NCI-H748 treated with DMSO at 0.1 percent for 48 hours (cell line): ENCODE measurements at places on chromosomes 2 and 18.

DNA sequence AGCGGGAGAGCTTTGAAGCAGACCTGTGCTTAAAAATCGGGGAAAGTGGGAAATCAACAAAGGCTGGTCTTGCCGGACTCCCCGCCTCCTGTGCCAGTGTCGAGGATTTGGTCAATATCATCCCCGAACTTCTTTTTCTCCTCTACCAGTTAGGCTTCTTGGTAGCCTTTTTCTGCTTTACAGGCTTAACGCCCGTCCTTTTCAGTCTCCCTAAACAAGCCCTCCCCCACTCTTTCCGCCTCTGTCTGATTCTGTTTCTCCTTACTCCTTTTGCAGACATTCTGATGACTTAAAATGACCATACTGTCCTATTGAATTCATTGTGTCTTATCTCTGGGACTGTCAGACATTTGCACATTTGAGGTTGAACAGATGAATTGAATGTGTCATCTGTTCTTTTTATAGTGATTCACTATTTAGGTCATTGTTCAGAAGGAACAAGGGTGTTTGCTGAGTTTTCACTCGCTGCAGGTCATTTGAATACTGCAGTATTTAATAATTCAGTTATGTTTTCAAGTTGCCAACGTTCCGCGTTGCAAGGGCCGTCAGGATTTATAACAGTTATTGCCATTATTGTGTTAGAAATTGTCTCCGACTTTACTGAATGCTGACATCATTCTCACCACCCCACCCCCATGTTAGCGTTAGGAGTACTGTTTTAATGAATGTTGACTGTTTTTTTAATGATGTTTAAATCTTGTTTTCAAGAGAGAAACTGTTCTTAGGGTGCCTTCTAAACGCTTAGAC is 1.1 kb downstream of the ITGAV start:
- DNase-seq, result peak; percentile 68

- DNase-seq, result no peak
Measured at GRCh38 chr2:3751806-3752205, 48.4 kb downstream of the DCDC2C start.

DNA sequence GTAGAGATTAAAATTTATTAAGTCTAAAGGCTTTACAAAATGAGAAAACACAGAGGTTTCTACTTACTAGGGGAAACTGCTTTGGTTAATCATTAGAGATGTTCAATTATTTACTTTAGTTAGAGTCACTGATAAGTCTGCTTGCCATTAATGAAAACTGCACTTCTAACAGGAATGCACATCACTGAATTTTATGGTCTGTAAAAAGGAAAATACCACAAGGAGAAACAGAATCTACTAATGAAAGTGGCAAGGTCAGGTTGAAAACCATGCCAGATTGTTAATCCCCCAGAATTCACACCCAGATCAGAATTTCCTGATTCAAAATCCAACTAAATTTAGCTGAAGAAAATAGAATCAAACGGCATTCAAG is 90.5 kb upstream of the GRB14 start:
- no peak for DNase-seq

DNA sequence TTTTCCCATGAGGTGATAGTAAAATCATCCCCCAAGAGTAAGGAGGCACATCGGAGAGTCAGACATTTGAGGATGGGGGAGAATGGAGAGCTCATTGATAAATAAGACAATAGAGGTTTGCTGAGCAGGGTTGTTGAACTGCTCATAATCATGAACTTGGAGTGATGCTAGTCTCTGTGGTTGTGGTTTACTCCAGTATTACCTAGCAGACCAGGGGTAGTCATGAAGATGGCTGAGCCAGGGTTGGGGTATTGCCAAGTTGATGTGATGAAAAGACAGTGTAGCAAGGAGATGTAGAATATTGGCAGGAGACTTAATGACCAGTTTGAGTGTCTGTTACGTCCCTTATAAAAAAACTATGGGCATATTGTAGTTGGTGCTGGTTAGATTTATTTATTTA is 25.4 kb downstream of the CYBRD1 start:
- DNase-seq, result no peak

DNA sequence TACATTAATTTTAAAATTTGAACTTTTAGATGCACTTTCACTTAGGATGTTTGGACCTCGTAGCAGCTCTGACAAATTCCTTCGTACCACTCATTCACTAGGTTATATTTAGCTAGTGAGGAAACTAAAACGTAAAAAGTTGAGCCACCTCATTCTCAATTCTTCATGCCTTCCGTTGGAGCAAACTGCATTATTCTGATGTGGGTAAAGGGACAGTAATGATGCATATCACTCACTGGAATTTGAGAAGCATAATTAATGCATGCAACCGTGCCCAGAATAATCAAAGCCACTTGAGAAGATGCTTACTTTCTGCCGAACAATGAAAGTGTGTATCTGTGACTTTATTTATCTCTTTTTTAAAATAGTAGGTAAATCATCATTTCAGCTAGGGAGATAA is 2.2 kb downstream of the CNOT9 start:
- DNase-seq, result no peak

DNA sequence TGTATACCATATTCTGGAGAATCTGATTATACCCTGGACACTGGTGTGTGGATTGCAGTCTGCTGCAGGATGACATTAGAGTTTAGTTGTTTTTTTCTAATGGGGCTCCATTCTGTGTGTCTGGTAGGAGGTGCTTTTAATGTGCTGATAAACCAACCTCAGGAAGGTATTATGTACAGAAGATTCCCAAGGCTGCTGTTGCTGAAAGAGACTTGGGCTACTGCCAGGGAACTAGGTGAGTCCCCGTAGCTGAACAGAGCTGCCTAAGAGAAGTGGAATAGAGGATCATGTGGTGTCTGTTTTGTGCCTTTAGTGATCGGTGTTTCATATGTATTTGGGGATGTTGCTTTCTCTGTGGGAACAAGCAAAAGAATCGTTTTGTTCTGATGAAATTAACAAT is 16.5 kb downstream of the SPATA3 start:
- DNase-seq, result no peak

DNA sequence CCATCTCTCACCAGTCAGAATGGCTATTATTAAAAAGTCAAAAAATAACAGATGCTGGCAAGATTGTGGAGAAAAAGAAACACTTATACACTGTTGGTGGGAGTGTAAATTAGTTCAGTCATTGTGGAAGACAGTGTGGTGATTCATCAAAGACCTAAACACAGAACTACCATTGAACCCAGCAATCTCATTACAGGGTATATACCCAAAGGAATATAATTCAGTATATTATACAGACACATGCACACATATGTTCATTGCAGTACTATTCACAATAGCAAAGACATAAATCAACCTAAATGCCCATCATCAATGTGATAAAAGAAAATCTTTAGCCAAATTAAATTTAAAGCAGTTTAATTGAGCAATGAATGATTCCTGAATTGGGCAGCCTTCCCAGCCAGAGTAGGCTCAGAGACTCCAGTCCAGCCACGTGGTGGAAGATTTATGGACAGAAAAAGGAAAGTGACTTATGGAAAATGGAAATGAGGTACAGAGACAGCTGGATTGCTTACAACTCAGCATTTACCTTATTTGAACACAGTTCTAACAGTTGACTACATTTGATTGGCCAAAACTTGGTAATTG is 377.1 kb upstream of the SLC39A10 start:
- DNase-seq, result no peak

DNA sequence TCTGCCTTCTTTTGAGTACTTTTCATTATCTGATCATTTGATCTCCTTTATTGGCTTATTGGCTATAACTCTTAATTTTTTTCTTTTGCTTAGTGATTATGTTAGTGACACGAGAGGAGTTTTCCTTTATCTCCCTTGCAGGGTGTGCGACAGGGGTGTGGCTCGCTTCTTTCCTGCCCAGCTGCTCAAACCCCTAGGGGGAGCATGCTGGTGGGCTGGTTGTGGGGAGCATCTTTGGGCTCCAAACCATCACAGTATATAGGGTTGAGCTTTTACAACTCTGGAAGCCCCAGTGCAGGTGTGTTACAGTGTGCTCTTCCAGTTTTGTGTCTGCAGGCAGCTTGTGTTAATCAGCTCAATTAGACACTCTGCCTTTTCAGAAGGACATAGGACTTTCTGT is 357.0 kb upstream of the TMEFF2 start:
- no peak for DNase-seq

- DNase-seq, result no peak
Measured at GRCh38 chr2:219706823-219707281, 79.4 kb downstream of the SLC4A3 start.

GRCh38 chr2:58098254-58099095 is 51.9 kb downstream of the VRK2 start:
- no peak for DNase-seq

DNA sequence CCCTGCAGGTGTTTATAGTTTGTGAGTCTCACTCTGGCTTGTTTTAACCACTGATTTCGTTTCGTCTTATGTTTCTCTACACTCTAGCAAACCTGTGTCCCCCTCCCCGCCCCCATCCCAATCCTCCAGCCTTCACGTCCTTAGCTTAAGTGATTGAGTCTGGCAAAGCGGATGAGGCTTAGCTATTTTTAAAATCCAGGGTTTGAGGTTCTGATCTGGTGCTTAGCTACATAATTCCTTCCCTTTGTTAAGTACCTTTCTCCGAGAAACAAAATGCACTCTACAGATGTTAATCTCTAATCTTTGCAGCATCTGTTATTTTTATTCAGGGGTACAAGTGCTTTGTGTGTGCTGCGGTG is 7.8 kb downstream of the AGAP1 start:
- no peak for DNase-seq

GRCh38 chr2:25966531-25967270 is 15.6 kb downstream of the KIF3C start:
- DNase-seq, result no peak

GRCh38 chr18:40249390-40250080 is 1705.5 kb upstream of the PIK3C3 start:
- no peak for DNase-seq

- no peak for DNase-seq
Measured at GRCh38 chr18:6837904-6838303, 108.4 kb downstream of the ARHGAP28 start.

GRCh38 chr2:196995757-196996314 is 69.3 kb upstream of the PGAP1 start:
- no peak for DNase-seq

DNA sequence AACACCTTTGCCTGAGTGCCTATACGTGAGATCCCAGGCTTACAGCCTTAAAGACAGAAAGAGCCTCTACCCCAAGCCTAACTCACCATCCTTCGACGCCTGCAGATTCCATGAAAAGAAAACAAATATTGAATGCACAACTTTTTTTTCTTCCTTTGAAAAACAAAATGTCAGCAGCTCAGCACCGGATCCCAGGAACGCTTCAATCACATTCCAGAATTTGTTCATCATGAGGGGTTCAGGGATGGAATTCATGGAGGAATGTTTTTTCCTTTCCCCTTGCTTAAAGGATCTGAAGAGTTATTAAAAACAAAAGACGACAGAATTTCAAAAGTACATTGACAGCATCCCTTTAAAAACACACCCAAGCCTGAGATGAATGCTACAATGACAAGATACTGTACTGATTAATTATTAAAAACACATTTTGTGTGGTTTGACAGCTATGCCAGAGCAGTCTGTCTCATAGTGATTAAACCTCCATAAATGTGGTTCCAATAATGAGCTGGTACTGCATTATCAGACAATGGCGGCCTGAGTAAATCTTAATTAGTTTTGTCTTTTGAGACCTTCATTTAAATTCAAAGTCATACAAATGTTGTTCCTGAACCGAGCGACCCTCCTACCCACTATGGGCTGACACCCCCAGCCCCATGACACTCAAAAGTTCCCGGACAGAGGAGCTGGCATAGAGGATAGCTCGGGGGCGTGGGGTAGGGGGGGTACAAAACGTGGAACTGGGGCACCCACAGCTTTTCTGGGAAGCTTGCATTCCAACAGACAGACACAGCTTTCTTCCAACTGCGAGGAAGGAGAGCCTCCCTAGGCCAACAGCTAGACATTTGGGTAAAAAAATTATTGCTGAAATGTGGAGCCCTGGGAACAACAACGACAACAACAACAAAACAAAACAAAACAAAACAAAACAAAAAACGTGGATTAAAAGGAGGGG is 227.5 kb downstream of the TTC32 start:
- no peak for DNase-seq

- peak; percentile 21 for DNase-seq
Measured at GRCh38 chr2:32427672-32428610, 71.1 kb downstream of the BIRC6 start.

- no peak for DNase-seq
Measured at GRCh38 chr2:1698188-1698945, 45.9 kb downstream of the PXDN start.

- no peak for DNase-seq
Measured at GRCh38 chr18:34911661-34912384, 129.4 kb upstream of the MAPRE2 start.
